ENCODE measurements at places on chromosomes 1 and 21.

- DNase-seq, result no peak
Observed at GRCh38 chr1:228093050-228093906, 9.8 kb downstream of the C1orf35 start.

GRCh38 chr1:168732736-168733135 lies 3.7 kb upstream of the DPT start:
- no peak for DNase-seq

DNA sequence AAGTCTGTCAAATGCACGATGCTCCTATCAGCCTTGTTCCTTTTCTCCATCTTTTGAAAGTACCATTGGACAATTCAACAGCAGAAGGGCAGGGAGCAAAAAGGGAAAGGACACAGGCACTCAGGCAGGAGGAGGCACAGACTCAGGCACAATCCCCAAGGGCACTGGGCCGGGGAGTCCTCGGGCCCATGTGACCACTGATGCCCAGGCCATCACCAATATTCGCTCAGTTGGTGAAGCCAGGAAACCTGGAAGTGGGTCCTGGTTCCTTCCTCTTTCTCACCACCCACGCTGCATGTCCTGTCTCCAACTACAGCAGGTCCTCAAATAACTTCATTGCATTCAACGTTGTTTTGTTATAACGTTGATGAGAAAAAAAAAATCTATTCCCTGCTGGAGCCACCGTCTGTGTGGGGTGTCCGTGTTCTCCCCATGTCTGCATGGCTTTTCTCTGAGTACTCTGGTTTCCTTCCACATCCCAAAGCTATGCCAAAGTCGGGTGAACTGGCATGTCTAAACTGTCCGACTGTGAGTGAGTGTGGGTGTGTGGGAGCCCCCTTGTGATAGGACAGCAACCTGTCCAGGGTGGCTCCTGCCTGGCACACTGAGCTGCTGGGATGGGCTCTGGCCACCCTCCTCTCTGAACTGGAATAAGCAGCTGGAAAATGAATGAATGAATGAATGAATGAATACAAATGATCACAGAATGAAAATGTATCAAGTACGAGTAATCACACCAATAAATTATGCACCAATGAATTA lies 12.5 kb downstream of the NID1 start:
- DNase-seq, result no peak

- DNase-seq, result no peak
Observed at GRCh38 chr1:111654839-111655238, 35.2 kb downstream of the RAP1A start.

DNA sequence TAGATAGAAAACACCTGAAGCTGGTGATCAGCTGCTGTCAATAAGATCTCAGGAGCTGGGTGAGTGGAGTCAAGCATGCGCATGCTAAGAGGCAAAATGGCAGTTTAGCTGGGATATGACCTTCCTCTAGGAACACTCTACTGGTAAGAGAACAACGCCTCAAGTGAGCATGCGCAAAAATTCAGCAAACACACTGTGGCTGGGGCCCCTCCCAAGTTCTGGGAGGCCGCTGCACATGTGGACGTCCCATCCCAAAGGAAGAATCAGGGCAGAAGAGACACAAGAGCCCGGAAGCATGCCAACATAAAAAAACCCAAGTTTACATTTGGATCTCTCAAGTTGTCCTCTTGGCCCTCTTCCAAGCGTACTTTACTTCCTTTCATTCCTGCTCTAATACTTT lies 126.3 kb upstream of the F3 start:
- no peak for DNase-seq

DNA sequence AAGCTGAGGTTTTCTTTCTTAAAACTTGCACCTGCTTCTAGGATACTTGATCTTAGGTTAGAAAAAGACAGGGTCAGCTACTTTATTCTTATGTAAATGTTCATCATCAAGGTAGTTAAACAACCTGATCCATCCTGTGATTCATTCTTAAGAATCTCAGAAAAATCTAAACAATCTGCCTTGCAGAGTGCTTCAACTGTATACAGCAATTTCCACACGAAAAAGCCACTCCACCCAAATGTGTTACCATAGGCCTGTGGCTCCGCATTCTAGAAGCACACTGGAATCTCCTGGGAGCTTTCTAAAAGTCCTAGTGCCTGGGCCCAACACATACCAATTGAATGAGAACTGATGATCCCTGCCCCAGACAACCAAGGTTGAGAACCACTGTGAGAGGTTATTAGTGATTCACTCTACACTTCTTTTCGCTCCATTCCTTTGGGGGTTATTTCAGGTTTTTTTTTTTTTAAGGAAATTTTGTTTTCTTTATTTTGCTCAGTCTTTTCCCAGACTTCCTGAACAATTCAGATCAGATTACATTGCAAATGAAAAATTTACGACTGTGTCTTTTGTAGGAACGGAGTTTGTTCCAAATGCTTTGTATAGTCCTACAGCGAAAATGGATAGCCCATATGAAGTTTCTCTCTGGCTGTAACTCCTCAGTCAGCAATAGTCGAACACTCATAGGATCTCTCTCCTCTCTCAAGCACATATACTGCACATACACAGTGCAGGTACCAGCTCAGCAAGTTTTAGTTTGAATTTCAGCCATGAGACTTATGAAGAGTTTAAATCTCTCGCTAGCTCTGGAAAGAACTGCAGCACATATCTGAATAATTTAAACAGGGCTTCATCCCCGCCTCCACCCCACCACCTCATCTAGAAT lies 16.1 kb downstream of the SMYD2 start:
- DNase-seq, result no peak

- no peak for DNase-seq
Observed at GRCh38 chr1:16127676-16128337, 28.1 kb downstream of the EPHA2 start.

DNA sequence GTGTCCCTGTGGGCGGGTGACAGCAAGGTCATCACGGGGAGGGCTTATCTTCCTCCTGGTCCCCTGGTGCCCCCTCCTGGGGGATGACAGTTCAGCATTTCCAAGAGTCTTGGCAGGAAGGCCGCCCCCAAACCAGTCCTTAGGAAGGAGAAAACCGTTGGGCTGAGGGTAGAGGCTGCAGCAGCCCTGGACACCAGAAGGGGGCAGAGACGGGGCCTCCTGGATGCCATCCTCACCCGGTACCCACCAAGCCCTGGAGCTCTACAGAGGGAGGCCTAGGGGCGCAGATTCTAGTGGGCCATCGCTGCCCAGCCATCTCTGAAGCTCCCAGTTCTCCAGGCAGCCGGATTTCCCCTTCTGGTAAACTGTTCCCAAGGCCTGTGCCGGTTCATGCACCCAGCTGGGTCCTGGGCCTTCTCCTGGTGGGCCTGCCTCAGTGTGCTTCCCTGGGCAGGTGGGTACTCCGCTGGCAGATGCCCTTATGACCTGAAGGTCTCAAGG lies 14.8 kb upstream of the ZNF669 start:
- no peak for DNase-seq

GRCh38 chr1:169959686-169960085 lies 66.0 kb upstream of the SCYL3 start:
- DNase-seq, result no peak

DNA sequence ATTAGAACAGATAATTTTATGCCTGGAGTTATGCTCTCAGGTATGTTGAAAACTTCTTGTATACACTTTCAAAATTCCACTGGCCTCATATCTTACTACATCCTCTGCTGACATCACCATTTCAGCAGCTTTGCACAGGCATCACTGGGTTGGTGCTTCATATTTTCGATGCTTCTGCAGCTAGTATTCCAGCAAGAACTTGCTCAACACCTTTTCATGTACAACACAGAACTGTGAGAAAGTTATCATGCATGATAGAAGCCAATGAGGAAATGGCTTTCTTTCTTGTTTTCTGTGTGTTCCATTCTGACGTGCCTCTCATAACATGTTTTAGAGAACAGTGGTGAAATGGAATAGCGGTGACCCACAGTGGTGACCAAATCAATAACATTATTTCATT lies 5.1 kb upstream of the GBP5 start:
- DNase-seq, result no peak

GRCh38 chr1:20165522-20165951 lies 20.4 kb upstream of the UBXN10 start:
- DNase-seq, result no peak

DNA sequence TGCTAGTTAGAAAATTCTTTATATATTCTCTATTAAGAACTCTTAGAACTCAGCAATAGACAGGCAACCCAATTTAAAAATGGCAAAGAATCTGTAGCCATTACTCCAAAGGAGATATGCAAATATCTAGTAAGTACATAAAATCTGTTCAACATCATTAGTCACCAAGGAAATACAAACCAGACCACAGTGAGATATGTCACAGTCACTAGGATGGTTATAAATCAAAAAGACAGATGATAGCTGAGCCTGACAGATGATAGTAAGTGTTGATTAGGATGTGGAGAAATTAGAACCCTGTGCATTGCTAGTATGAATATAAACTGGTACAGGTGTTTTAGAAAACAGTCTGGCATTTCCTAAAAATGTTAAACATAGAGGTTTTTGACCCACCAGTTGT lies 26.6 kb downstream of the SRSF11 start:
- DNase-seq, result no peak

Measured in stimulated activated CD4-positive, alpha-beta T cell treated with anti-CD3 and anti-CD28 coated beads, Interleukin-2, amount 100 ng/mL, for 4 hours (primary cell).